BE2C (cell line): ENCODE measurements at places on chromosomes 7 and 10.
A peak's percentile ranks its signal among the peaks of the same experiment; 100 is the strongest.

DNA sequence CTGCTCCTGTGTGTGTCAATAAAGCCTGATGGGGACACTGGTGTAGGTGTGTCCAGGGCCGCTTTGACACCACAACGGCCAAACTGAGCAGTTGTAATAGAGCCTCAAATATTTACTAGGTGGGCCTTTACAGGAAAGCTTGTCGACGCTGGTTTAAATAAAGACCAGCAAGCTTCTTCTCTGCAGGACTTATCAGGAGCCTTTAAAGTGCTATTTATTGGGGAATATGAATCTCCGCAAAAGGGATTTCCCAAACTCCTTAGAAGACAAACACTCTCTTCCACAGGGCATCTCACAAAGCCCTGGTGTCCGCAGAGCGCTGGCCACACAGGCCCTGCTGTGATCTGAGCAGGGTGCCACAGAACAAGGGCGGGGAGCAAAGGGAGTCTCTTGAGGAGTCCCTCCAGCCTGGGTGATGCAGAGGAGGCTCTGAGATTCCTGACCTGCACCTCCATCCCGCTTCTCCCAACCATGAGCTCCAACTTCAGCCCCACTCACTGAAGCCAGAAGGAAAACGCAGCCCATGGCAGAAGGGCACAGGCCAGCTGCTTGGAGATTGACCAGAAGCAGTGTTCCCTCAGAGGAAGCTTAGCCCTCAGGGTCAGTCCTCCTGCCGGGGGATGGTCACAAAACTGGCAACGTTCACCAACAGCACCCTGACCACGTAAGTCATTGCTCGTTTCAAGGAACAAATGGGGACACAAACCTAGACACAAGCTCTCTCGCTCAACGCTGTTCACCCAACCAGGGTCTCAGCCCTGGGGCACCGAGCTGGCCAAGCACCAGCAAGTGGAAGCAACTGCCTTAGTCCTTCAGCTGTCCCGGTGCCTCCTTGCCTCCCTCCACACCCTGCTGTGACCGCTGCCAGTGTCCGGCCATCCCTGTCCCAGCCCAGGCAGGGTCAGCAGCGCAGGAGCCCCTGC, 129.5 kb downstream of the OAT start:
- DNase-seq = no peak

GRCh38 chr7:114922652-114923402, 933 bp downstream of the MDFIC start:
- no peak for DNase-seq

DNA sequence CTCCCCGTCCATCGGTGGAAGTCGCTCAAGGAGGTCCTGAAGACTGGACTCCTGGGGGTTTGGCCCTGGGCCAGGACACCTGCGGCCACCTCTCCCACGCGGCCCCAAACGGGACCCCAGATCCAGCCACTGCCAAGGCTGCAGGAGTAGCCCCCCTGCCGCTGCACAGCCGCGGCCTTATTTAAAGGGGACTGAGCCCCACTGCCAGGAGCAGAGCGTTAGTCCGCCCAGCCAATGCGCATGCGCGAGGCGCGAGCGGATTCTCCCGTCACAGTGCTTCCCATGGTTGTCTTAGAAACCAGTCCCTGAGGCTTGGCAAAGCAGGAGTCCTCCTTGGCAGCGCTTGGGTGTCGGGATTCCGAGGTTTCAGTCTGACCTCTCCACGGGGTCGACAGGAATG, 320.0 kb downstream of the ZNF716 start:
- no peak for DNase-seq

DNA sequence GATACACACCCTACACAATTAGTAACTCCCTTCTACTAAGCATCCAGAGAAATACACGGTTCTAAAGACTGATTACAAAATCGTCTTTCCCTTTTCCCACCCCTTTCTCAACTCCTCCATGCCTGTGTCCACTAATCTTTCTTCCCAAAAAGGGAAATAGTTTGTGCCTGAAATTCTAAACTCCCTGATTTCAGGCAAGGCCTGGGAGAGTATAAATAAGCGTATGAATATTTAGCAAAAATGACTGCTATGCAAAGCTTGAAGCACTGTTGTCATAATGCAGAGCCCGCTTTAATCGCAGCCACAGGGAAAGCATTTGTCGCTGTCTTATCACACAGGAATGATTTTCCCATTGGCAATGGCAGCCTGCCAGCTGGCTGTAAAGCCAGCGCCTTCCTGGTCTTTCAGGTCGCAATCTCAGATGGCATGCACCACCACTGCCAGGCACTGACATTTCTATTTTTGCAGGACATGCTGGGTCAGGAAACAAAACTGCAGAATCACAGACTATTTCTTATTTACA, 142.9 kb upstream of the PCGF5 start:
- DNase-seq = peak; percentile 92

GRCh38 chr10:51617576-51618235, 81.7 kb downstream of the CSTF2T start:
- DNase-seq = no peak

GRCh38 chr7:123208793-123209192, 9.0 kb upstream of the SLC13A1 start:
- peak; percentile 36 for DNase-seq

DNA sequence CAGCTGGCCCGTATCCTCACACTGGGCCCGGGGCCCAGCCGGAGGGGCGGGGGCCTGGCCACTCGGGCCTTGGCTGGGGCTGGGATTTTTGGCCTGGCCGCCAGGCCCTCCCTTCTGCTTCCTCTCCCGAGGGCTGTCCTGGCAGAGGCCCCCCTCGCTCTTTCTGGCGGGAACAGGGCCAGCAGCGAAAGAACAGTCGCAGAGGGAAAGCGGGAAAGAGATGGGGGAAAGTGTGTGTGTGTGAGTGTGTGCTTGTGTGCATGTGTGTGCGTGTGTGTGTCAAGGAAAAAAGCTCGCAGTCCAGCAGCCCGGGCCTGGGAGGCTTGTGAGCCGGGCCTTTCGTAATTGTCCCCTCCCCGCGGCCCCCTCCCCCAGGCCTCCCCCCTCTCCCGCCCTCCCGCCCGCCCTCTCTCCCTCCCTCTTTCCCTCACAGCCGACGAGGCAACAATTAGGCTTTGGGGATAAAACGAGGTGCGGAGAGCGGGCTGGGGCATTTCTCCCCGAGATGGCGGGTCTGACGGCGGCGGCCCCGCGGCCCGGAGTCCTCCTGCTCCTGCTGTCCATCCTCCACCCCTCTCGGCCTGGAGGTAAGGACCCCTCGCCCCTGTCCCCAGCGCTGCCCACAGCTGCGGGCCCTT, at the start of gene ELN:
TSS of gene ELN (plus strand) at position 491 of the 638 bp plus-strand sequence. CDS start at position 506, 15 bp downstream.
- DNase-seq = peak; percentile 50

- no peak for DNase-seq
Measured at GRCh38 chr10:76198287-76199035, 767.0 kb downstream of the LRMDA start.

GRCh38 chr10:11776080-11776479, 33.9 kb downstream of the ECHDC3 start:
- DNase-seq = no peak

- no peak for DNase-seq
Measured at GRCh38 chr10:30745953-30746352, 116.4 kb upstream of the LYZL2 start.

DNA sequence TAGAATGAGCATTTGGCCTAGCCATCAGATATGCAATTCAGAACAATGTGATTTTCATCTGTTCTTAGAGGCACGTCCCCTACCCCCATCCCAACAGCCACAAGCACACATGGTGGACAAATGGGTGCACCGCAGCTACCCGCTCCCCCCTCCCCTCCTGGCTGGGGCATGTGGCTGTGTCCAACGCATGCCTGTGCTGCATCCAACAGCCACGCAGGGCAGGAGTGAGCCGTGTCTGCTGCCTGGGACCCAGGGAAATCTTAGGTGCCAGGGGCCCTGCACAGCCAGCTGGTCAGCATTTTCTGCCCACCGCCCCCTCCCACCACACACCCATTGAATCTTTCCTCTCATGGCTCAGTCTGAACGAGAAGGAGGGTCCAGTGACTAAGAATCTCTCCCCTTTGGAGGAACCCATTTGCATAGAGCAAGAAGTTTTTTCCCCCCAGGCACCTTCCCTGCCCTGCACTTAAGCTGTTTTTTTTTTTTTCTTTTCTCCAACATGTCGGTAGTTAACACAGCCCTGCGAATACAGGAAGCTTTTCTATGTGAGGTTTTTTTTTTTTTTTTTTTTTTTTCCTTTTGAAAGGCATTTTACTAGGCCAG, 138.9 kb downstream of the WDR11 start:
- DNase-seq = no peak

GRCh38 chr7:140358412-140359051, 39.8 kb downstream of the SLC37A3 start:
- DNase-seq = no peak

GRCh38 chr10:77081481-77081891, 556.1 kb downstream of the KCNMA1 start:
- no peak for DNase-seq

DNA sequence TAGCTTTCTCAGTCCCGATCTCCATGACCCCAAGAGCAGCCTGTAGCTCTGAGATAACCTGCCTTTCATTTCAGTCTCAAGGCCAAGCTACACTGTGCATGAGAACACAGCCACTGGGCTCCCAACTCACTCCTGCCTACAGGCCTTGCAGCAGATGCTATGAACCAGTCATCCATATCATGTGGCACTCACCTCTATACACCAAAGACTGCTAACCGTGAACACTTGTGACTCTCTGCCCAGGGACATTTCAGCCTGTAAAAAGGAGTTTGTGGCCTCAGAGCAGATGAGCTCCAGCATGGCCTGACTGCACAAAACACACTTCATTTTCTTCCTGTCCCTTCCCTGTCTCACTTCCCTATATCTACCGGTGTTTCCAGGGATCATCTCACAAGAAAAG, 56.9 kb upstream of the NPY start:
- DNase-seq = peak; percentile 60

DNA sequence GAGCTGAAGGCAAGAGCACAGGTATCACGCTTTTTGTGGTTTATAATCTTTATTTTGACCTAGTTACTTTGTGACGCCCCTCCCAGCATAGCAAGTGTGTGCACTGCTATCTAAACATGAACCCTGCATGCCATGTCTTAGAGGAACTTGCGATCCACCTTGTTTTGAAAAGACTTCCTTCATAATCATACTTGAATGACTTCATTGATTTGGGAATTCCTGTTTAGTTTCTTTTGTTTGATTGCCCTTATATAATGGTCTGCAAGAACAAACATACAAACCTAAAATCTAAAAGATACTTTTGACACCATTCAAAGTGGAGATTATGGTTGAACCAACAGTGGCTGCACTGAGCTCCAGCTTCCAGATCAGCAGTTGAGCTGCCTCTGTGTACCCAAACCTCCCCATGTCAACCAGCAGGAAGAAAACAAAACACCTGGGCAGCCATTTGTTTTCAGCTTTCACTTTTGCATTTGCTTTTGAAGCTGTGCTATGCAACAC, 132.6 kb downstream of the CELF2 start:
- no peak for DNase-seq

- no peak for DNase-seq
Measured at GRCh38 chr7:130998993-130999602, 265.1 kb upstream of the KLF14 start.

- DNase-seq = peak; percentile 15
Measured at GRCh38 chr10:86017841-86018734, 348.5 kb downstream of the GRID1 start.

GRCh38 chr10:107546284-107546683, 381.8 kb upstream of the SORCS1 start:
- peak; percentile 42 for DNase-seq

DNA sequence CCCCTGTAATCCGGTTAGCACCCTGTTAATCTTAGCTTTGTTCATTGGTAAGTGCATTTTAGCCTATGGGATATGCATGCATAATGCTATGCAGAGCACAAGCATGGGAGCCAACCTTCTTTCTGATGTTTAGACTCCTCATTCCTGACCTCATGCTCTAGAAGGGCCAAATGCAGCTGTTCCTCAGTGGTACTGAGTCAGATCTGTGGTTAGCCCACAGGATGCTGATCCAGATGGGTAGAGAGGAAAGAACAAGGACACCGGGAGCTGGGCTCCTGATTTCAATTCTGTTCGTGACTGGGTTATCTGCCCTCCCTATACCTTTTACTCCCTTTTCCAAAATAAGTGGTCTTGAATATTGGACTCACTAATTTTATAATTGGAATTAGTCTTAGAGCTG, 31.7 kb upstream of the C10orf90 start:
- no peak for DNase-seq

DNA sequence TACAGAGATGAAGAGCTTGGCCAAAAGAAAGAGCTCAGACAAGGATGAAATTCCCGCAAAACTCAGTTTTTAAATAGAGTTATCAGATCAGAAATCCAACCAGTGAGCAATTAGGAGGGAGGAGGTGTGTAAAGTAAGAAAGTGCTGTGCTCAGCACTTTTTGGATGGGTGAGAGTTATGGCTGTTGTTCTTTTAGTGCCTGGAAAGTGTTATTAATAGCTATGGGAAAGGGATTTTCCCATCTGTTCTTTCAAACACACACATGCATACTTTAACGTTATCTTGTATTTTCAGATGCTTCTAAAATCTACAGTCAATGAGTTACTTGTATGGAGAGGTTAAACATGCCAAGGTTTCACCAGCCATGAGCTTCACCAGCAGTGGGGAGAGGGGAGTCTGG, 107.3 kb upstream of the TMEM72 start:
- DNase-seq = no peak
